ENCODE measurements at places on chromosomes 5 and 9.

- no peak for DNase-seq
These were observed 2.8 kb upstream of the GPR150 start for GRCh38 chr5:95617057-95617456.

DNA sequence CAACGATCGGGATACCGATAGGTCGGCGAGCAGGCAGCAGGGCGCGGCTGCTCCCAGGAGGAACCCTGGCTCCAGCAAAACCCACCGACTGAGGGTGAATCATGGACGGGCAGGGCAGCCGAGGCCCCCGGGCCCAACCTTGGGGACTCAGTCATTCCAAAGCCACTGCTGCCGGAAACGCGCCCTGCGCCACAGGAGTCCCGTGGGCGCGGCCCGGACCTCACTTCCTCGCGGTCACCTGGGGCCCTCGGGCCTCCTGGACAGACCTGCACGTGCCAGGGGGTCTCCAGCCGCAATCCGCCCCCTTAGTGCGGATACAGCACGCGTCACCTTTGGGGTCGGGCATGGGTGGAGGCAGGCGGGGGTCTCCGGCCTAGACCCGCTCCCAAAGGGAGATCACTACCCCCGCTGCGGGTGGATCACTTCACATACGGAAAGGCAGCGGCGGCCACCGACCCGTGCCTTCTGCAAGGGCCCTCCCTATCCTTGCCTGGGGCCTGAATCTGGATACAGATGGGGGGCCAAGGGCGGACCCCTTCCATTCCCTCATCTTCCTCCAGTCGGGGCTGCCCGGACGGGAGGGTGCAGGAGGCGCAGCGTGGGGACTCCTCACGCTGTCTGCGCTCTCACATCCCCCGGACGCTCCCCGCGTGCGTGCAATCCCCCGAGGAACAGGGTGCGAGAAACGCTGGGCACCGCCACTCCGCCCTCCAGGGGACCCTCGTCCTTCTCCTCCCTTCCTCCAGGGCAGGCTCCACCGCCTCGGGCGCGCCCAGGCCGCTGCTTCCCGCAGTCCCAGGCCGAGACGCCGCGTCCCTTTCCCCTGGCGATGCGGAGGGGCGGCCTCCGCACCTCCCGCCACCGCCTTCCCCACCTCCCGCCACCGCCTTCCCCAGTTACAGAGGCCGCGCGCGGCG, 586 bp downstream of the TXN start:
- DNase-seq: peak; percentile 62

- peak; percentile 22 for DNase-seq
These were observed 184.9 kb upstream of the IL12B start for GRCh38 chr5:159515197-159515596.

- no peak for DNase-seq
These were observed 8.0 kb upstream of the DAB2IP start for GRCh38 chr9:121643473-121643872.

GRCh38 chr5:58300346-58300895, 159.5 kb downstream of the PLK2 start:
- DNase-seq: no peak

DNA sequence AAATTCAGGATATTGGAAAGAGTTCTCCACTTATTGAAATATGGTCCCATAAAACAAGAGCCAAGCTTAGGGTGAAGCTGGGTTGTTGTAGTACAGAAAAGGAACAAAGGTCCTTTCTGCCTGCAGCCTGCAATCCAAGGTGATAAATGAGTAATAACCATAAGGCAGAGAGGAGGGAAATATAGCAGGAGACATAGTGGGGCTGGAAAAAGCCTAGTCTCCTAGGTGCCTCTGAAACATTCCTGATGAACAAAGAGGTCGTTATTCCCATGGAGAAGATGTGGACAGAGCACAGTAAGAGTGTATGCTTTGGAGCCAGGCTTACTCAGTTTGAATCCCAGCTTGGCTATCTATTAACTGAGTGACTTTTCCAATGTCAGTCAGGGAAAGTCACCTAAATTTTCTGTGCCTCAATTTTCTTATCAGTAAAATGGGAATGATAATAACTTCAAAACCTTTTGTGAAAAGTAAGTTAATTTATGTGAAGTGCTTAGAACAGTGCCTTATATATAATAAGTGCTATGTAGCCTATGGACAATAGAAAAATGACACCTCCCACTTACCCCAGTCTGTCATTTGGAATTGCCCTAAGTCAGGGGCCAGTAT, 110.8 kb upstream of the GRIN3A start:
- DNase-seq: no peak

DNA sequence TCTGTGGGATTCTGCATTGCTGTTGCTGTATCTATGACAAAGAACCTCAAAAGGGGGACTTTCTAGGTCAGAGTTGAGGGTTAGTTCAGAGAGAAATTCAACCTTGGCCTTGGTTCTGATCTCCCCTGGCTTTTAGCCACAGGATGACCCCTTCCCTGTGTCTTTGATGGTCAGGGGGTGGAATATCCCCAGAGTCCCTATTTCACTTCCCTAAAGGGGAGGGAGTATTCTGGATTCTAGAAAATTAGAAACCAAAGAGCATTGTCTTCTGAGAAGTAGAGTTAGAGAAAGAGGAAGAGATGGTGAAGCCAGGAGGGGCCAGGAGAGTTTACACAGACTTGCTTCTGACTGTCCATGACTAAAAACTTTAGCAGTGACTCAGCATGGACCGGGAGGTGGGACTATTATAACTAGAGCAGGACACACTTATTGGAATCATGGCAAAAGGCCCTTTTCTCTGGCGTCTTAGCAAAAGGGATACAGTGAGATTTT, 56.2 kb upstream of the LPAR1 start:
- no peak for DNase-seq

Data from activated naive CD4-positive, alpha-beta T cell treated with Interleukin-2 at 50 U/mL for 16 hours (primary cell).